ENCODE measurements at places on chromosomes 5 and 9.

- no peak for DNase-seq
Observed at GRCh38 chr9:128485414-128485855, 19.1 kb upstream of the GLE1 start.

DNA sequence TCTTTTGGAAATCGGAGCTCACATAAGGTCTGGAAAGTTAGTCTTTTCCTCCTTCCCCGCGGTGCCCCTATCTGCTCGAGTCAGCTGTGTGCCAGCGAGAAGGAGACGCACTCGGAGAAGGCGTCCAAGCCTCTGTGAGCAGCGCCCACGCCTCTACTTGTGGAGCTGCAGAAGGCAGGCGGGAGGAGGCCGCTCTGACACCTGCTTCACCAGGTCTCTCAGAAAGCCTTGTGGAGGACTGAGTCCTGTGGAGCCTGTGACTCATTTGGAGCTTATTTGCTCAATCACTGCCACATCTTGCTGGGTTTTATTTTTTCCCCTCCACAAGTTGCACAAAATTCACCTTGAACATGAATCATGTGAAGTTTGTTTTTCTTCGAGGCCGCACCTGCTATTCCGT lies 117.5 kb downstream of the IRX2 start:
- DNase-seq = peak; percentile 29

DNA sequence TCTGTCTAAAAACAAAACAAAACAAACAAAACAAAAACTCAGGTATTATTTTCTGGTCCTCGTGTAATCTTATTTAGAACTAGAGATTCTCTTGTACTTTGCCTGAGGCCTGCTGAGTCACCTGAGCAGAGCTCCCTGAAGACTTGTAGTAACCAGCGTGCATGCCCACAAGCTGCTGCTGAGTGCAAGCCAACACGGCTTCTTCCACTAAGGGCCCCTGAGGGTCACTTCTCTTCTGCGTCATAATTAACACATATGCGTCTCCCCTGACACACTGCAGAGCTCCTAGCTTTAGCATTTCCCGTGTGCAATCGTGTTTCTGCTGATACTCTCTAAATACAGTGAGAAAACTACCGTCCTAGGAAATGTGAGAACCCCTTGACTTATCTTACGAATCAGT lies 10.9 kb upstream of the NDFIP1 start:
- DNase-seq = peak; percentile 30

GRCh38 chr5:107500840-107501239 lies 169.9 kb downstream of the EFNA5 start:
- DNase-seq = no peak

DNA sequence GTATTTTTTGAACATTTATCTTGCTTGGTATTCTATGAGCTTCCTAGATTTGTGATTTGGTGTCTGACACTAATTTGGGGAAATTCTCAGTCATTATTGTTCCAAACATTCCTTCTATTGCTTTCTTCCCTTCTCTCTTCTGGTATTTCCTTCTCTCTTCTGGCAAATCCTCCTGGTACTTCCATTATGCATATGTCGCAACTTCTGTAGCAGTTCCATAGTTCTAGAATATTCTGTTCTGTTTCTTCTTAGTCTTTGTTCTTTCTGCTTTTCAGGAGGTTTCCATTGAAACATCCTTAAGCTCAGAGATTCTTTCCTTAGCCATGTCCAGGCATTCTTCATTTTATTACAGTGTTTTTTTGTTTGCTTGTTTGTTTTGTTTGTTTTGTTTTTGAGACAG lies 155.2 kb upstream of the PIK3R1 start:
- DNase-seq = no peak
